ENCODE measurements at places on chromosomes 3 and 15.

GRCh38 chr15:87123676-87124382, 1044.2 kb downstream of the AGBL1 start:
- no peak for DNase-seq

DNA sequence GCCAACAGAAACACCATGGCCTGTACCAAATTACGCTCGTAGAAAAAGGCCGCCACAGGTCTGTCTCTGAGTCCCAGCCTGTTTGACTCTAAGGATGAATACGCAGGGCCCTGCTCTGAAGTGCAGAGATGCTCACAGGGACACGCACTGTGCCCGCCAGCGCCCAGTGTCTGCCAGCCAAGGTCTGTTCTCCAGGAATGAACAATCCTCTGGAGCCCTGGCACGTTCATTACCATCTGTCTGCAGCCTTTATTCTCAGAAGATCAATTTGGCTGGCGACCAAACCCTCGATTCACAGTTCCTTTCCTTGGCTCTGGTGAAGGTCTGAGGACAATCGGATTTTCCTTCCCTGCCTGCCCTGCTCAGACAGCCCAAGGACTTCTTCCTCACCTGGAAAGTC, 66.3 kb downstream of the NIPA2 start:
- no peak for DNase-seq

DNA sequence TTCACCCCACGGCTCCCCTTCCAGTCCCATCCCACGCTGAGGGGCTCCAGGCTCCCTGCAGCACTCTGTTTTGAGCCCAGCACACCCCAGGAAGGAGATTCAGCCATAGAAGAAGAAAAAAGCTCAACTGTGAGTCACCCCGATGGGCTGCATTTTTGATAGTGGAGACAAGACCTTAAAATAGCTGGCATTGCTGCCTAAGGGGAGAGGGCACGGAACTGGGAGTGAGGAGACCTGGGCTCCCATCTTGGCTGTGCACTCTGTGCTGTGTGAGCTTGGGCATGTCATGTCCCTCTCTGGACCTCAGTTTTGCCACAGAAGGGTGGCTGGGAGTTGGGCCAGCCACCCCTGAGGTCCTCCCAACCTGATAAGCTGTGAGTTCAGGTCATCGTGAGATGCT, 57.2 kb upstream of the SMAD6 start:
- DNase-seq = no peak

DNA sequence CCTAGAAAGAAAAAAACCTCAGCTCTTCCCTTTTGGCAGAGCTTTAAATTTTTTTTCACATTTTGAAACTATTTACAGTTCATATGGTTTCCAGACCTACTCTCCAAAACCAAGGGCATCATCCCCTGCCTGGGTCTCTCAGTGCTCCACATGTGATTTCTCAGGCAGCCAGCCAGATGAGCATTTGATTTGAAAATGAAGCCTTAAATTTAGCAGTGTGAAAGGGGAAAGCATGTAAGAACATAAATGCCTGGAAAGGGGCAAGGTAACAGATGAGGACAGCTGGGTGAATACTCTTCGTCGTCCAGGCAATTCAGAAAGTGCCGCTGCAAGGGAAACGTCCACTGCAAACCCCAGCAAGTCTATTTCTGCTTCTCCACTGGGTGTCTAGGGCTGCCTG, 94.8 kb downstream of the ATP8B4 start:
- no peak for DNase-seq

DNA sequence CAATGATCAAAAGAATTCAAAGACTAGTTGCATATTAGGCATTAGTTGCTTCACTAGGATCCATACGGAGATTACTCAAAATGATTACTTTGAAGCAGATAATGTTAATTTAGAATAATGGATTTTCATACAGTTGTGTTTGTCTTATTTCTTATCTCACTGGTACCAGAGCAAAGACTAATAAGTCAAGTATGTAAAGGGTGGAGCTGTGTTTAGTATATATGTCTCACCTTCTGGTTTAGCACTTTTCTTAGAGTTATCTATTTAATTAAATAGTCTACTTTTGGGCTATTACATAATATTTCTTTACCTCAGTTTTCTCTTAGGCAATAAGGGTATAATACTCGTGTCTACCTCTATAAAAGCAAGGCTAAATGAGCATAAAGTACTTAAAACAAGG, 18.8 kb downstream of the TMEM207 start:
- no peak for DNase-seq

GRCh38 chr3:194579091-194579606, 54.1 kb downstream of the TMEM44 start:
- DNase-seq = no peak

DNA sequence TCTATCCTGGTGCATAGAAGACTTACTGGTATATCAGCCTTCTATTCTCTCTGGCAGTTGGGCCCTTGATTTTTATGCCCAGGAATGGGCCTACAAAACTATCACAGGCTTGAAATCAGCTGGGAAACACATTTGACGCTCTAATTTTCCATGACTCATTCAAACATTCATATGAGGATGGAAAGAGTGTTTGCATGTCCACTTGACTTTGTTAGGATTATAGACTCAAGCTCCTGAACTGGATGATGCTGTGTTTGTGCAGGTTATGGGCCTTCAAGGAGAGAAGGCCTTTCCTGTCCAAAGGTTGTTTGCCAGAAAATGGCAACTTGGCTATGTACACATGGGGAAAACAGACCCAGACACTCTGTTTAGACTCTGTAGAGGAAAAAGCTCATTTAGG, 219.9 kb downstream of the GAP43 start:
- no peak for DNase-seq

Measured in smooth muscle cell of the brain vasculature (primary cell).